Stimulated activated CD8-positive, alpha-beta memory T cell treated with anti-CD3 and anti-CD28 coated beads, Interleukin-4, amount 100 ng/mL, for 1 hour (primary cell): ENCODE measurements at places on chromosomes 4 and X.

DNA sequence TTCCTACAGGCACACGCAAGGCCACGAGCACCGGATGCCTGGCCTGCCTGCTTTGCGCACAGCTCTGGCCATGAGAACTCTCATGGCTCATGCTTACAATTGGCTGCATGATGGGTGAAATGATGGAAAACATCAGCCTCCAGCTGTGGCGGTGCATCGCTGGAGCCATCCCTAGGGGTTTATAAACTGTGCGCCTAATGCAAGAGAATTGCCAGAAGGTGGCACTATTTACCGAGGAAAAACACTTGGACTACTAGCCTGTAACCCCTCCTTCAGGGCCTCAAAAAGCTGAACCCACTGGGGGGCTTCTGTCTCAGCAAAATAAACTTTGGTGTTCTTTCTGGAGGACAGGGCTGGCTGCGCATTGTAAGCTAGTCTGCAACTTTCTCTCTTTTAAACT lies 51.9 kb downstream of the PHKA2 start:
- DNase-seq, result no peak

GRCh38 chr4:20773144-20773997 lies 73.1 kb downstream of the PACRGL start:
- no peak for DNase-seq

GRCh38 chr4:95018785-95019184 lies 261.0 kb downstream of the BMPR1B start:
- no peak for DNase-seq

DNA sequence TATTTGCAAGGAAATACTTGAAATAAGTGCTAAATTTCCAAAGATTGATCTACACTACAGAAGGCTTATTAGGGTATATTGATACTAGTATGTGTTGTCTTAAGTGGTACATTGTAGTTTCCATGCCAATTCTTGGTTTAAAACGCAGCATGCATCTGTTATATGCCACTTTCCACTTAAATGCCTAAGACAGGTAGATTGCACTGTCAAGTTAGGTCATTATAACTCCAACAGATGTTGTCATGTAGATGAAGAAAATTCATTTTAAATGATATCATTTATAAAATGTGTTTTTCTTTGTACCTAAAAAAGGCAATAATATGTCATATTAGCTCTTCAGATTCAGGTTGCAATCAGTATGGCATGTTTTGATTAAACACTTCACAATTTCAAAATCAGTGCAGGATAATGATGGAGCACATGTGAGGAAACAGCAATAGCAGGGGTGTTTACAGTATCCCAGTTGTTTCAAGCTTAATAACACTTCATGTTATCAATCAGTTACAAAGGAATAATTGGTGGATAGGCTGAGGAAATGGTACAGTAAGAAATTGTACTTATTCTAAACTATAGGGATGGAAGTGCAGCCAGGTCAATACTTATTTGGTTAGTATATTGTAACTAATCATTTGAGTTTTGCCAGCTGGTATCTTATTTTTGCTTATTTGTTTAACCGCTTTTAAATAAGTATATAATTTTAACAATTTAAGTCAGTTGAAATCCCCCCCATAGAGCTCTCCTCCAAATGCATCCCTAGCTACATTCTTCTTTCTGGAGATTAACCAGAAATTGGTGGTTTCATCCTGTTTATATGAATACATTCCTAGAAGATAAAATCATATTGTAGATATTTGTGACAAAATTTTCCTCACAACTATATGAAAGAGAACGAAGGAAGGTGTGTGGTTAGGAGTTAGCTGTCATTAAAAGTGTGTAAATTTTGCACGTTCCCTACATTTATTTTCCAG lies 454.4 kb upstream of the ATOH1 start:
- DNase-seq, result no peak

DNA sequence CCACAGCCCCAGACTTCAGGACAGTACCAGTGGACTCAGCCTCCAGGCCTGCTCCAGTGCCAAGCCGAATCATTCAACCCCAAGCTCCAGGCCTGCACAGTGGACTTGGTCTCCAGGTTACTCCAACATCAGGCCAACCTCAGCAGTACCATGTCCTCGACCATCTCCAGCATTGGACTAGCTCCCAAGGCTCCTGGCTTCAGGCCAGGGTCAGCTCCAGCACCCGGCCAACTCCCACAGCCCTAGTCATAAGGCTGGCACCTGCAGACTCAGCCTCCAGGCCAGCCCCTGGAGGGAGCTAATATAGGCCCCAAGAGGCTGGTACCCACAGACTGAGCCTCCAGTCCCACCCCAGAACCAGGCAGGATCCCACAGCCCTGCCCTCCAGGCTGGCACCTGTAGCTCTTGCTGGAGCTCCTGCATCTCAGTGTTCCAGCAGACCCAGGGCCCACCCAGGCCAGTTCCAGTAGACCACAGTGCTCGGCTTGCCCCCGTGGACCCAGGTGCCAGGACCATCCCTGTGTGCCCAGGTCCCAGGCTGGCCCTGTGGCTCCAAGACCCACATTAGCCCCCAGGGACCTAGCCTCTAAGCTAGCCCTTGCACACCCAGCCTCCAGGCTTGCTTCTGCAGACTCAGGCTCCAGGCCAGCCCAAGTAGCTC lies 25.6 kb downstream of the ZMAT1 start:
- DNase-seq, result no peak

DNA sequence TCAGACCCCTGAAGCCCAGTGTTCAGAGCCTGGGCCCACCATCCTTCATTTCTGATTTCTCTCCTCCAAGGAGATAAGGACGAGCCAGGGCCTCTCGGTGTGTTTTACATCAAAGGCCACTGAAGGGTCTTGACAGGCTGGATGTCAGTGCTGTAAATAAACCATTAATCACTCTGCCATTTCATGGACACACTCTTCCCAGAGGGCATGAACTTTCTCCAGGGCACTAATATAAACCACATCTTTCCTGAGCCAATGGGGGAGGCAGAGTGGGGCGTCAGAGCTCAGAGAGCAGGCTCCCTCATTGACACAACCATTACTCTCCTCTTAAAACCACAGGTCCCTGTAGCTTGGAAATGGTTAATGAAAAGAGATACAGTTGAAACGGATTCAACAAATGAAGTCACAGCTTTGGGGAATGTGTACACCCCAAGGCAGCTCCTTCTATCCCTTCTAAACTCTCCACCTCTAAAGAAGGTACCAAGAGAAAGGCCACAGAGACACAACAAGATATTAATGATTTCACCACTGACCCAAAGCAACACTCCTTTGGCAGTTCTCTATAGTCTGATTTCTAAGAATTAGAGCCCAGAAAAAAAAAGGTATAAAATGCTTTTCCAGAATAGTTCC lies 200.6 kb downstream of the CHIC2 start:
- no peak for DNase-seq

DNA sequence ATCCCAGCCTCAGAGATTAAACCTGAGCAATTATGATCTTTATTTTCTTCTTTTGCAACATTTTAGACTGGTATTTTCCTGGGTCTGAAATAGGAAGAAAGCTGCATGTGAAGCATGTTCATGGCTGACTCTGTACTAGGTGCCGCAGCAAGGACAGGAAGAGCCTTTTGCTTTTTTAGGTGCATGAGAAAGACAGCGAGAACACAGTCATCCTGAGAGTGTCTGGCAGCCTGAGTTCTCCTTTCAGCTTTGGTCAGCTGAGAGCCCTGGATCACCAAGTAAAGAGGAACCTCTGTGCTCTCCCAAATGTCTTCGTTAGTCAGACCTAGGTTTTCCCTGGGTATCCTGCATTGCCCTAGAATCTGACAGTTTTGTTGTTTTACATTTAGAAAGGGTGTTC lies 29.8 kb downstream of the FAM149A start:
- DNase-seq, result no peak

DNA sequence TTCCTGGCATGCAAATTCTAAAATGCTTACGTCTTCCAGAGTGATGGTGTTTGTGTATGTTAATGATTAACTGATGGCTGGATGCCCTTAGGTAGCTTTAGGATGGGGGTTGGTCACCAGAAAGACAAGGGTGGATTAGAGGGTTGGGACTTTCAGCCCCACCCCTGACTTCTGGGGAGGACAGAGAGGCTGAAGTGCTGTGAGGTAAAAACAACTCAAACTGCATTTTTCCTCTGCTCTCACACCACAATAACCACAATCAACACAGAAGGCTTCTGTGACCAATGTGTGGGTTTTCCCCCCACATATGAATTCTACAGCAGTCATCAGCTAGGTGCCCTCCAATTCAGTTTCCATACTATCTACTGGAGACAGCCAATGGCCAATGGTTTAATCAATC lies 18.7 kb upstream of the DDIT4L start:
- DNase-seq, result no peak

- DNase-seq, result no peak
These were observed 552.7 kb downstream of the RAPGEF2 start for GRCh38 chr4:159655547-159655946.

DNA sequence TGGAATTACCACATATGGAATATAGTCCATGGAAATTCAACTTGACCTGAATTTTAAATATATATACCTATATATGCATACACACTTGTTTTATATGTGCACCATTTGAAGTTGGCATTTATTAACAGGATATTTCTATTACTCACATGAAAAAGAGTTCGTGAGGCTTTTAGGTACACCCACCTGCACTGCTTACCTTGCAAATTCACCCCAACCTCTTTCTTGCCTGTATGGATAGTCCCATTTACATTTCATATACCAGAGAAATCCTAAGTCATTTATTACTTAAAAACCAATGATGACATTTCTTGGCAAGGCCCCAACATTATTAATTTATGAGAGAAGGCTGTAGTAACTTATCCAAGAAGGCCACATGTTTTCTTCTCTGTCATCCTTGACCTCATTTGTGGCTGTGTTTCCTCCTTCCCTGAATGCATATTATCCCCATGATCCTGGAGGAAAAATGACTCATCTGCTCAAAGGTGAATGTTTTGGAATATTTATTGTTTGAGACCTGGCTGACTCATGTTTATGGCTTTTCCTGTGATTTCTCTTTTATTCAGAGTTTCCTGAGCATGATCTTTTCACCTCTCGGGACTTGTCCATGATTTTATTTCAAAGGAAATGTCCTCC lies 62.2 kb upstream of the FAM241A start:
- no peak for DNase-seq

DNA sequence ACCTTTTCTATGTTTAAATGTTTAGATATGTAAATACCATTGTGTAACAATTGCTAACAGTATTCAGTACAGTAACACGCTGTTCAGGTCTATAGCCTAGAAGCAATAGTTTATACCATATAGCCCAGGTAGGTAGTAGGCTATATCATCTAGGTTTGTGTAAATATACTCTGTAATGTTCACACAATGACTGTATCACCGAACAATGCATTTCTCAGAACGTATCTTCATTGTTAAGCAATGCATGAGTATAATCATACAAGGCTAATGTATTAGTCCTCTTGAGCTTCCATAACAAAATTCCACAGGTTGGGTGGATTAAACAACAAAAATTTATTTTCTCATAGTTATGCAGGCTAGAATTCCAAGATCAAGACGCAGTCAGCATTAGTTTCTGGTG lies 22.7 kb downstream of the ARMCX4 start:
- no peak for DNase-seq

GRCh38 chrX:21993265-21993664 lies 38.9 kb upstream of the PHEX start:
- no peak for DNase-seq

DNA sequence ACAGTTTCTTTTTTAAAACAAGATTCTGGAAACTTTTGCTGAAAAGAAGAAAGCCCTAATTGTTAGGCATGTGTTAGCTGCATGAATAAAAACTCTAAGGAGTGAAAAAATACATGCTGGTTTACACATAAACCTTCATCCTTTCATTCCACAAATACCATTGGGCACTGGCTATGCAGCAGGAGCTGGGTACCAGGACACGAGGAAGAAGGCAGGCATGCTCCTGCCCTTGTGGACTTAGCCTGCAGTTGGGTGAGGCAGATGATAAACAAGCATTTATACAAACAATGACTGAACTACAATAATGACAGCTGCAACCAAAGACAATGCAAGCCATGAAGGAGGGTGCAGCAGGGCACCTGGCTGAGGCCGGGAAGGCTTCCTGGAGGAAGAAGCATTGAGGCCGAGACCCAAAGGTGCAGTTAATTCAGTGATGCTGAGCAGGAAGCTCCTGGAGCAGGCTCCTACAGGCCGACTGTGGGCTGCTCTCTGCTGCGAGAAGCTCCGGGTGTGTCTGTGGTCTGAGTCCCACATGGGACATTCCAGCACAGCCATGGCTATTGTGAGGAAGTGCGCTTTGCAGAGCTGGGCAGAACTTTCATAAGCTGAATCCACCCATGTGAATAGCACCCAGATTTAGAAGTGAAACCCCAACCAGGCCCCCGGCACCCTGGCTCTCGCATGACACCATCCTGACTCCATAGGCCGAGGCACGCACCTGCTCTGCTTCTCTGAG lies 44.0 kb upstream of the MXD4 start:
- DNase-seq, result no peak

DNA sequence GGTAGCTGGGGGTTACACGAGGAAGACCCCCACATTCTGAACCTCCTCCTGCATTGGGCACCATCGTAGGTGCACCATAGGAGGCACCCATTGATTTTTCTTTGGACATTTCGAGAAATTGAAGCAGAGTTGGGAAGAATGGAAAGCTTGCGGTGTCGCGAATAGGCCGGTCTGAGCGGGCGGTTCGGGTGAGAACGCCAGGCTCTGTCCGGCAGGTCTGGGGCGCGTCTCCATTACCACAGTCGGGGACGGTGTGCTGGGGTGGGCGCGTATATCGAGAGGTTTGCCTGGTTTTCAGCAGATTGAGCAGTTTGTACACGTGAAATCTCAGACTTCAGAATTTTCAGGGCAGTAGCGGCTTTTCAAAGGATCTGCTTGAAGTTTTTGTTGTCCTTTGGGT lies 560 bp downstream of the PASD1 start:
- no peak for DNase-seq

DNA sequence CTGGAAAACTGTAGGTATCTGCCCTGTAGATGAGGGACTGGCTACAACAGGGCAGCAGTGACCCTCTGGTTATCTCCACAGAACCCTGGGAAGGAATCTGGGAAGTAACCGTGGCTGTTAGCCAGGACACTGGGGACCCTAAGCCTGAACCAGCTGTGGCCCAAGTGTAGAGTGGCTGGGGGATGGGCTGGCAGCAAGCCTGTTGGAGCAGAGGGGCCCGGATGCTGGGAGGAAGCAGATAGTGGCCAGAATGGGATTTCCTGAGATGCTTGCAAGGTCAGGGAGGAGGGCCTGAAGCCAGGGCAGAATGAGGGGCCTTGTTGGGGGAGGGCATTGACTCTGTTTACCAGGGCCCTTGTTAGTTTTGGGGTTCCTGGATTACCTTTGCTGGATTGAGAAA lies 161.0 kb upstream of the EOLA2 start:
- no peak for DNase-seq

- no peak for DNase-seq
These were observed 2.9 kb downstream of the MAML3 start for GRCh38 chr4:140150886-140151698.

GRCh38 chr4:42845586-42845985 lies 46.9 kb upstream of the GRXCR1 start:
- no peak for DNase-seq

DNA sequence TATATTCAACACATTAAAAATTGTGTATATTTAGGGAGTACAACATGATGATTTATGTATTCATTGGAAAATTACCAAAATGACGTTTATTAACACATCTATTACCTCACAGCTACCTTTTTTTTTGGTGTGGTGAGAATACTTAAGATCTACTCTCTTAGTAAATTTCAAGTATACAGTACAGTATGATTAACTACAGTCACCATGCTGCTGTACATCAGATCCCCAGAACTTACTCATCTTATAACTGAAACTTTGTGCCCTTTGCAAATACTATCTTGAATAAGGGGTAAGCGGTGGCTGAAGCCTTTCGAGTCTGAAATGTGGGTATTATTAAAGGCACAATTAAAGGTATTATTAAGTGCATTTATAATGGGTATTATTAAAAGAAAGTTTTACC lies 976 bp downstream of the PHKA1 start:
- no peak for DNase-seq
